ENCODE measurements at places on chromosomes 12 and 14.

- DNase-seq, result no peak
Measured at GRCh38 chr14:69543341-69544115, 31.1 kb downstream of the CCDC177 start.

DNA sequence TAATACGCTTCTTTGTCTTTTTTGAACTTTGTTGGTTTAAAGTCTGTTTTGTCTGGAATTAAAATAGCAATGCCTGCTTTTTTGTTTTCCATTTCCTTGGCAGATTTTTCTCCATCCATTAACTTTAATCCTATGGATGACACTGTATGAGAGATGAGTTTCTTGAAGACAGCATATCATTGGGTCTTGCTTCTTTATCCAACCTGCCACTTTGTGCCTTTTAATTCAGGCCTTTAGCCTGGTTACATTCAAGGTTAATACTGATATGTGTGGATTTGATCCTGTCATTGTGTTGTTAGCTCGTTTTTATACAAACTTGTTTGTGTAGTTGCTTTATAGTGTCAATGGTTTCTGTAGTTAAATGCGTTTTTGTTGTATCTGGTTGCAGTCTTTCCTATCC lies 168.0 kb downstream of the NTS start:
- DNase-seq, result no peak

DNA sequence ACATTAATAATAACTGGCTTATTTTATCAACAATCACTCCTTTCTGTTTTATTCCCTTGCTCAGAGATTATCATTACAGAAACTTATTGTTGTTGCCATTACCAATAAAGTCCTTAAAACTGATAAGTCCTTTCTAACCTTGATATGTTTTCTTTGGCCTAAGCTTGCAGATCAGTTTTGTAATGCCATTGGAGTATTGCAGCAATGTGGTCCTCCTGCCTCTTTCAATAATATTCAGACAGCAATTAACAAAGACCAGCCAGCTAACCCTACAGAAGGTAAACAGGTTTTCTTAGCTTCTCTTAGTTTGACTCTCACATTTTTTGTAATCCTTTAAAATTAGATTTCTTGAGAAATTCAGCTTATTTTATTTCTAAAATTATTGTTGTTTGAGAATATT lies 3.9 kb downstream of the MED21 start:
- DNase-seq, result no peak

DNA sequence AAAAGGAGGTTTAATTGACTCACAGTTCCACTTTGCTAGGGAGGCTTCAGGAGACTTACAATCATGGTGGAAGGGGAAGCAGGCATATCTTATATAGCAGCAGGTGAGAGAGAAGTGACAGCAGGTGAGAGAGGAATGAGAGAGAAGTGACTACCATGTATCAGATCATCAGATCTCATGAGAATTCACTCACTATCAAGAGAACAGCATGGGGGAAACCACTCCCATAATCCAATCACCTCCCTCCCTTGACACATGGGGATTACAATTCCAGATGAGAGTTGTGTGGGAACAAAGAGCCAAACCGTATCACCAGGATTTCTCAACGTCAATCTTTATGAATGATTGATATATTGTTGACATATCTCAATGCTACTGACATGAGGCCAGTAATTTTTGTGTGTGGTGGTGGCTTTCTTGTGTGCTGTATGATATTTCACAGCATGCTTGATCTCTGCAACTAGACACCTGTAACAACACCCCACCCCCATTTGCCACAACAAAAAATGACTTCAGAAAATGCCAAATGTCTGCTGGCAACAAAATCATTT lies 1470.9 kb upstream of the SEL1L start:
- DNase-seq, result no peak

DNA sequence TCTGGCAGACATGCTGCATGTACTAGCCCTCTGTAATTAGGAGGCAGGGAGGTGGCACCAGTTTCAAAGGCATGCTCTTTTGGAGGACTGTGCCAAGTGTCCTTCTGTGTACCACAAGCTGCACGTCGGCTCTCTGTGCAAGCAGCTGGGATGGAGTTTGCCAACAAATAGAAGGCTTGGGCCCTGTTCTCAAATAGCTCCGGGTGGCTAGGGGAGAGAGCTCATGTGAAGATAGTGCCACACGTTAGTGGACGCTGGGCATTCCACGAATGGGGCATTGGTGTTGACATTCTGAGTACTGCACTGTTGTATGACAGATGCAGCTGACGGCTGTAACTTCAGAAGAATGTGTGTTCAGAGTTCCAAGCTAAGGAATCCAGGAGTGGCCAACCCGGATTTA lies 4.4 kb downstream of the AACS start:
- no peak for DNase-seq

DNA sequence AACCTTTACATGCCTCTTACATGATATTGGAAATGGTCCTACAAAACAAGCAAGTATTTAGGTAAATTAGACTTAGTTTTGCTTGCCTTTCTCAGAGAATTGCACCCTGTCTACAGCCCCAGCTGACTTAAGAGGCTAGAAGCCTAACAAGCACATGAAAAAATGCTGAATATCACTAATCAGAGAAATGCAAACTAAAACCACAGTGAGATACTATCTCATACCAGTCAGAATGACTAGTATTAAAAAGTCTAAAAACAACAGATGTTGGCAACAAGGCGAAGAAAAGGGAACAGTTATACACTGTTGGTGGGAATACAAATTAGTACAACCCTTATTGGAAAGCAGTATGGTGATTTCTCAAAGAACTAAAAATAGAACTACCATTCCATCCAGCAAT lies 103.8 kb downstream of the EGLN3 start:
- DNase-seq, result no peak

DNA sequence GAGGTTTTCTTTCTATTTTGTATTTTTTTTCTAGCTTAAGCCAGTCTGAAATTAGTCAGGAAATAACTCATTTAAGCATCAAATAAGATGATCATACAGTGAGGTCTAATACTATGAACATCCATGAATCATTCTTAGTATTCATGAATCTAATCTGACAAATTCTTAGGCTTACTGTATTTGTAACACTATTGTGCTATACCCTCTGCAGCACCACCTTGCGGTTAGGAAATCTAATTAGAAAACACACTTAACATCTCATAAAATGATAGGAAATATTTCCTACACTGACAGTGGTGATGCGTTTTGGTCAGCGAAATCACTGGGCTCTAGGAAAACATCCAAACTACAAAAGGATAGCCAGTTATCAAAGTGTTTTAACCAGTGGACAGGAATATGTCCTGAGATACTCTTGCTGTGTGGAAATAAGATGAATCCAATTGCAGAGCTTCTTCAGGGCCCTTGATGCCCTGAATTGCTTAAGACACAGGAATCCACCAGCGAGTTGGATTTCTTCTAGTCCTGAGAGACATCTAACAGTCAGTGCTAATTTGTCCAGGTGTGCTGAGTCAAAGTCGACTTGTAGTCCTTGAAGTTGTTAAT lies 109.3 kb upstream of the MYF6 start:
- no peak for DNase-seq

DNA sequence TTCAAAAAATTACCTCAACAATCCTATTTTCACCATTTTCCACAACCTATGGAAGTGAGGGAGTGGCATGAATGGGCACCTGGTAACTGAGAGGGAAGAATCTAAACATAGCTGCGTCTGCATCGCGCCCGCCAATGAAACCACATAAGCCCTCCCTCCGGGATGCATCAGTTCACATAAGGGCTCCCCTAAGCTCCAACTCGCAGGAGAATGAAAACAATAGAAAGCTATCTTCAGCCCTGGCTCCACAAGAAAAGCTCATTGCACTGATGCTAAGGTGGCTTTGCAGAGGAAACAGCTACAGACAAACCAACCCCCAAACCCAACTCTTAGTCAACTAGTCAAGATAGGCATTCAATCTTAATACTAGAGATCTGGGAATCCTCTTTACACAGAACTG lies 173.3 kb downstream of the FOXN3 start:
- DNase-seq, result no peak

GRCh38 chr12:21500786-21501257 lies 613 bp downstream of the RECQL start:
- DNase-seq, result no peak

- no peak for DNase-seq
Measured at GRCh38 chr14:23055621-23056144, 1.6 kb downstream of the CDH24 start.

GRCh38 chr12:89542912-89543592 lies 17.2 kb upstream of the POC1B start:
- DNase-seq, result peak; percentile 59

- DNase-seq, result no peak
Measured at GRCh38 chr14:81509321-81509720, 24.3 kb downstream of the SEL1L start.
